ENCODE measurements at places on chromosomes 16 and 17. TPM values are rescaled to one million over a fixed set of nuclear protein-coding genes. Genes with fewer than 3 reads are reported as not detected.

DNA sequence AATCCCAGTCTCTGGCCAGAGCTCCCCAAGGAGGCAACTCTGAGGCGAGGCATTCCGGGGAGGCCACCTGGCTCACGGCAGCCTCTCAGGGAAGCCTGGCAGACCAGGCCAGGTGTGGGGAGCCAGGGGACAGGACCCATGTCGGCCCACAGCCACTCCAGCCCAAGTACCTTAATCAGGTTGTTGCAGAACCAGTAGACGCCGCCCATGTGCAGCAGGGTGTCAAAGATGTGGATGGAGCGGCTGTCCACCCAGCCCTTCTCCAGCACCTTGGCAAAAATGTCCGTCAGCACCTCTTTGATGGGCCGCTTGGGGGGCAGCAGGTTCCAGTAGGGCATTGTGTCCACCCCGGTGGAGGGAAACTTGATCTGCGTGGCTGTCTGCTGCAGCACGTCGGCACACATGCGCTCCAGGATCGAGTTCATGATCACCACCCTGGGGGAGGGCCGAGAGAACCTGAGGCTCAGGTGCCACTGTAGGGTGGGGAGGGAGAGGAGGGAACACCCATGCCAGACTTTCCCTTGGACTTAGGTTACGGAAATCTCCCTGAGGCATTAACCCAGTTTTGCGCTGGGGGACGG is 7.8 kb downstream of the CSF3 start:
- H3K4me1 ChIP-seq, result no peaks in the 10 kb centered on the region
- no peaks in the 10 kb centered on the region for H3K27me3 ChIP-seq
- DNase-seq, result no peak

GRCh38 chr17:76540381-76541300 is 797 bp downstream of the PRCD start:
- no peak overlapping the region for H3K4me3 ChIP-seq
- H3K27me3 ChIP-seq, result no peaks in the 10 kb centered on the region
- no peak overlapping the region for H3K27ac ChIP-seq
- no peaks in the 10 kb centered on the region for H3K36me3 ChIP-seq
- H3K4me1 ChIP-seq, result no peaks in the 10 kb centered on the region

- no peak overlapping the region for H3K27ac ChIP-seq
- H3K4me1 ChIP-seq, result no peaks in the 10 kb centered on the region
- DNase-seq, result no peak
- no peaks in the 10 kb centered on the region for H3K36me3 ChIP-seq
Observed at GRCh38 chr17:13725288-13725990, 123.7 kb upstream of the HS3ST3A1 start.

DNA sequence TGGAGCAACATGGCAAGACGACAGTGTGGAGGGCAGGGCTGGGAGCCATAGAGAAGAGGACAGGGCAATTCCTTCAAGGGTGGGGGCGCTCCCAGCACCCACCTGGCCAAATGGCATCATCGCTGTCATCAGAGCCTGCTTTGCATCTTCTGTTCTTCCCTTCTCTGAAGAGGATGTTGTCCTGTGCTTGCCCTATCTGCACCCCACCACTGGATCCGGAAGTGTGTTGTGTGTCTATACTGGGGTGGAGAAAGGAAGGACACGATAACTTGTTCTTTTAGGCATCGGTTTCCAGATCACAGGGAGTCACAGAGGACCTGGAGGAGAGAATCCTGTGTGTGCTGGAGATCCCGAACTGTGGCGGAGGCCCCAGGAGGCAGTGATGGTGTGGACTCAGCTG is 25.7 kb upstream of the ANKRD40CL start:
- H3K27ac ChIP-seq, result no peak overlapping the region
- no peak for DNase-seq
- no peaks in the 10 kb centered on the region for H3K27me3 ChIP-seq
- no peaks in the 10 kb centered on the region for H3K4me1 ChIP-seq
- no peaks in the 10 kb centered on the region for H3K36me3 ChIP-seq
- H3K4me3 ChIP-seq, result no peak overlapping the region

The TBC1D10B gene
- total RNA-seq, result 30.7 TPM

Measured in aorta (tissue), 5 donors.